Amygdala (tissue), 56 donors: ENCODE measurements at places on chromosomes 2 and 18.

GRCh38 chr2:216527600-216527999 lies 29.0 kb downstream of the RPL37A start:
- DNase-seq: no peak

DNA sequence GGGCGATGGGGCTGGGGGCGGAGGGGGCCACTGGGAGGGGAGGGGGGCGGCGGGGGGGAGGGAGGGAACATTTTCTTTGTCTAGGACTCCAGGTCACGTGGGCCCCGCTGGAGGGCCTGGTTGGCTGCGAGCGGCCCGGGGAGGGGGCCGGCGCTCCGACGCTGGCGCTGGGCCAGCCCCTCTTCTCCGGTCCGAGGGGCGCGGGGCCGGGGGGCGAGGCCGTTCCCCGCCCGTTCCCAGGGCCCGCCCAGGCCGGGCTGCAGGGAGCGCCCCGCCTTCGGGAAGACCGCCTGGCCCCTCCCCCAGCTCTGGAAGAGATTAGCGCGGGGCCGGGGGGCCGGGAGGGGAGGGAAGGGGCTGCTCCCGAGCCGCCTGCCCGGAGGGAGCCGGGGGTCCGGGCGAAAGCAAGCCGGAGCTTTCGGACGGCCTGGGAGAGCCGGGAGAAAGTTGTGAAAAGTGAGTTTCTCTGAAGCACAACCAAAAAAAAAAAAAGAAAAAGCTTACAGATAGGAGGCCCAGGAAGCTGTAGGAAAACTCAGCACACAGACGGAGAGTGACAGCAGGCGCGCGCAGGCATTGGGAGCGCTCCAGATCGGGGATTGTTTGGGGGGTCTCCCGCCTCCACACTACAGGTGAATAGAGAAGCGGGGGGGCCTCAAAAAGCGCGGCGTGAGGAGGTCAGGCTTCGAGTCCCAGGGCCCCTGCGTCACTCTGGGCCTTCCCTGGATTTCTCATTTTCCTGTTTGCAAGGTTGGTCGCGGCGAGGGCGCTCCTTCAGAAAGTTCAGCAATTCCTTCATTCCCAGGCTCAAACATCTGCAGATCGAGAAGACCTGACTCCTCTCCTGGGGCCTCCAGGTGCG lies 84.1 kb upstream of the POMC start:
- no peak for DNase-seq

- DNase-seq: no peak
Measured at GRCh38 chr2:153464395-153464794, 14.2 kb downstream of the RPRM start.

GRCh38 chr2:49988276-49988675 lies 834.0 kb upstream of the FSHR start:
- no peak for DNase-seq

GRCh38 chr2:120511947-120512710 lies 166.2 kb downstream of the INHBB start:
- DNase-seq: no peak

DNA sequence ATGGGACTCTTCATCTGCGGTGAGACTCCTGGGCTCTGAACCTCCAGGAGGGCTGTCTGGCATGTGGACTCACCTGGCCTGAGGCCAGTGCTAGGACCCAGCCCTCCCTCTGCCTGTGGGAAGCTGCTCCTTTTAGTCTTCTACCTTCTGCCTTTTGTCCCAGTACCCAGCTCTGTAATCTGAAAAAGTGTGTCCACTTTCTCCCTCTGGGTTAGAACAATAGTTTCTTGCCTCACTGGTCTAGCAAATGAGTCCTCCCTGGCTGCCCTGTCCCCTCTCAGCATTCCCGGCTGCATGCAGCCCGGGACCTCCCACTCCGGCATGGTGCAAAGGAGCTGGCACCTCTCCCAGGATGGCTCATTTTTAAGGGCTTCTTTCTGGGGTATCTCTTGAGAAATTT lies 25.9 kb downstream of the GKN2 start:
- no peak for DNase-seq

DNA sequence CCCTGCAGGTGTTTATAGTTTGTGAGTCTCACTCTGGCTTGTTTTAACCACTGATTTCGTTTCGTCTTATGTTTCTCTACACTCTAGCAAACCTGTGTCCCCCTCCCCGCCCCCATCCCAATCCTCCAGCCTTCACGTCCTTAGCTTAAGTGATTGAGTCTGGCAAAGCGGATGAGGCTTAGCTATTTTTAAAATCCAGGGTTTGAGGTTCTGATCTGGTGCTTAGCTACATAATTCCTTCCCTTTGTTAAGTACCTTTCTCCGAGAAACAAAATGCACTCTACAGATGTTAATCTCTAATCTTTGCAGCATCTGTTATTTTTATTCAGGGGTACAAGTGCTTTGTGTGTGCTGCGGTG lies 7.8 kb downstream of the AGAP1 start:
- no peak for DNase-seq
